ENCODE measurements at places on chromosomes 13 and 19.

- peak; percentile 63 for DNase-seq
Observed at GRCh38 chr19:6970443-6970842, 50.8 kb downstream of the MBD3L2B start.

DNA sequence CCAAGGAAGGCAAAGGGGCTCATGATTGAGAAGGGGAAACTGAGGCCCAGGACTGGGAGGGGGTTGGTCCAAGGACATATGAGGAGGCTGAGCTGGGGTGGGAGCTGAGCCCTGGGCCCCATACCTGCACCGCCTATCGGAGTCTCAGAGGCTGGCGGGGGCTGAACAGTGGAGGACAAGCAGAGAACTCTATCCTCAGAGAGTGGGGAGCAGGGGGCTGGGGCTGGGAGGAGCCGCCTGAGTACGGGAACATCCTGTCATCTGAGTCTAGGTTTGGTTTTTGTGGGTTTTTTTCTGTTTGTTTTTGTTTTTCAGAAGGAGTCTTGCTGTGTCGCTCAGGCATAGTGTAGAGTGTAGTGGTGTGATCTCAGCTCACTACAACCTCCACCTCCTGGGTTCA is 6.2 kb downstream of the ARRDC2 start:
- no peak for DNase-seq

DNA sequence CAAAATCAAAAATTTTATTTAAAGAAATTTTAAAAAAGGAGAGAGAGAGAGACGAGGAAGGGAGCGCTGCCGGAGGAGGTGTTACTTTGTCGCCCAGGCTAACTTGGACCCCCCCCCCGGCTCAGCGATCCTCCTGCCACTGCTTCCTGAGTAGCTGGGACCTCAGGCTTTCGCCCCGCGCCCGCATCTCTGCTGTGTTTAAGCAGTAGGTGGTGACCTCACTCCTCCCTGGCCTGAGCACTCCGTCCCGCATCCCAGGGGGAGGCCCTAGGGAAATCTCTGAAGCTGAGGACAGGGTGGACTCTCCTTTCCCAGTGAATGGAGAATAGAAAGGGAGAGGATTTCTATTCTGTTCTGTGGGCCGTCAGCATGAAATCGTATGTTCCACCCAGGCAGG is 485 bp upstream of the ZNF845 start:
- DNase-seq, result peak; percentile 3

DNA sequence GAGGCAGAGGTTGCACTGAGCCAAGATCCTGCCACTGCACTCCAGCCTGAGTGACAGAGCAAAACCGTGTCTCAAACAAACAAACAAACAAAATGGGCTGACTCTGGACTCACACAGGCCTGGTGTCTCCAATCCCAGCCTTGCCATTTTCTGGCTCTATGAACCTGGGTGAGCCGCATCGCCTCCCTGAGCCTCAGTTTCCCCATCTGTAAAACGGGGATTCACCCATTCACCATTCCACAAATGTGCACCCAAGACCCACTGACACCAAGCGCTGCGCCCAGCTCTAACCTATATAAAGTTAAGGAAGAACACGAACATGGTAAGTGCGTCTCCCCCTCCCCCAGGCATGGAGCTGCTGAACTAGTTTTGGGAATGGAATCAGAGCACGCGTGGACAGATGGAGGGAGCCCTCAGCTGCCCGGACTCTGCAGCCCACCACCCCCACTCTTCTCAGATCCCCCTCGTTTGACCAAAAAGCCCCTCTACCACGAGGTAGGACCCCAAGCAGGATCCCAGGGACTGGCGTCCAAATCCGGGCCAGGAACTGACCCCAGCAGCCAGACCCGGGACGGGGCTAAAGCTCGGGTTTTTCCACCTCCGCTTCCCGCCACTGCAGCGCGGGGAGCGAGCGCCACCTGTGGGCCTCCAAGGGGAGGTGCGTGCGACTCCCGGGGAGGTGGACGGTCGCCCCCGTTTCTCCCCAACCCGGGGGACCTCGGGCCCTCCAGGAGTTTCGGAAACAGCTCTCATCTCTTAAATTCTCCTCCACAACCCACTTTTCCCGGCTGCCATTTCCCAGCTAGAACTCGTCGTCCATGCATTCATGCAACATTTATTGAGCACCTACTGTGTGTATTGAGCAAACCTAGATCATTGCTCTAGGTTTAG is 33.0 kb upstream of the ADGRE5 start:
- DNase-seq, result peak; percentile 41

Measured in inflammatory macrophage treated with lipopolysaccharide for 4 hours (primary cell).